ENCODE measurements at places on chromosomes 2 and 18. TPM values are rescaled to one million over a fixed set of nuclear protein-coding genes. Genes with fewer than 3 reads are reported as not detected.

GRCh38 chr18:67292814-67293213, 223.7 kb downstream of the DSEL start:
- no peak for DNase-seq

- no peak for DNase-seq
Observed at GRCh38 chr2:134527381-134527780, 191.4 kb downstream of the TMEM163 start.

DNA sequence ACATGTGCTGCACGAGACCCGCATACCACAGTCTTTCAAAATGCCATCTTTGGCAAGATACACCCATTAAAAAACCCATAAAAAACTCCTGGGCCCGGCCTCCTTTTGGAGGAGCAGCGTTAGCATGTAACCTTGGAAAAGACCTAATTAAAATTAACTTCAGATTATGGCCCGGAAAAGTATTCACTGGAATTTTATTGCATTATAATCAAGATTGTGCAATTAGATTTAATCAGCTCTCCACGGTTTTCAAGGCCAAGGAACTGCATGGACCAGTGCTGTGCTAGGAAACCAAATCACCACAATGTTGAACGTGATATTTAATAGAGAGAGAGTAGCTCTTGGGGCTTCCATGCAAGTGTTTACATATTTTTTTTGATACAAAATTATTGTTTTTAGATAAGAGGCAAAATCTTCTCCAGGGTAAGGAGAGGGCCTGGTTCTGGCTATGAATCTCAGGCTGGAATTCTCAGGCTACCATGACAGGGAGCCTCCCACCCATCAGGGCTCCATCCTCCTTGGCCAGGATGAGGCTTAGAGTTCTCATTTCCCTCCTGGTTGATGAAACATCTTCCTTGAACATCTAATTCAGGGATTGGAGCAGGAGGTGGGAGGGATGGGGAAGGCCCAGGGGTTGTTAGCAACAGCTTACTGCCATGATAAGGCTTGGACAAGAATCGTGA, 82.0 kb upstream of the TTC39C start:
- DNase-seq = no peak

- no peak for DNase-seq
Observed at GRCh38 chr2:151769606-151770005, 35.3 kb upstream of the NEB start.

DNA sequence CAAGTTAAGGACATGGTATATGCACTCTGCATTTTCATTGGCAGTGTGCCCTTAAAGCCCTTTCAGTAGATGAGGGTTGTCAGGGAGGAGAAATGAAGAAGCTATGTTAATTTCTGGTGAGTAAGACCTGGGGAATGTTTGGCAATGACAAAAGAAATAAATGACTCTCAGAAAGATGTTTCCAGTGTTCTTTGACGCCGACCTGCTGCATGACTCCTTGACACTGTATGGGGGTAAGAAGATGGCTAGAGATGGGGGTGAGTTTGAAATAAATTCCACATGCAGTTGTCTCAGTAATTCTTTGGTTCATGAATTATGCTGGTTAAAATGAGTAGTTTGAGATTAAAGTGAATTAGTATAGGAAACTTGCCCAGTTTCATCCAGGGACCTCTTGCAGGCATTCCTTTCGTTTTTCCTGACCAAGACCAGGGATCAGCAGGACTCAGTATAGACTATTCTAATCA, 5.9 kb downstream of the CCDC121 start:
- DNase-seq = no peak

- DNase-seq = no peak
Observed at GRCh38 chr2:199302851-199303250, 154.9 kb downstream of the SATB2 start.

DNA sequence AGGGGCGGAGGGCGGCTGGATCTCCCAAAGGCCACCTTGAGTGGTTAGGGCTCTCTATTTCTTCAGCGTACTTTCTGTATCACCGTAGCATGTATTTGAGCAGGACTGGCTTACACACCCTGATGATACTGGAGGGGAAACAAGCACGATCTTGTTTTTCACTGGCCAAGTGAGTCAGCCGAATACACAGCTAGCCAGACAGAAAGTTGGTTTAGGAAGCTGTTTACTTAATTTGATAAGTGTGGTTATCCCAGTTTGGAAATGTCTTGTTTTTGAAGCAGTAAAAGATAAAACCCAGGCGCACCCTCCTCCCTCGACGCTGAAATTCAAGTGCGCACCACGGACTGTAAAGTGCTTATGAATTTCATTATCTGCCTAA, 582 bp downstream of the RIOK3 start:
- no peak for DNase-seq

RIT2 gene
- total RNA-seq = not detected

ABCG8 gene
- total RNA-seq = 0.11 TPM

WIPF1 gene
- total RNA-seq = 16.3 TPM

EPHA4 gene
- 11.9 TPM for total RNA-seq

NFATC1 gene
- total RNA-seq = 19.8 TPM

Measured in Right ventricle myocardium superior (tissue), 1 donor.